Esophagus squamous epithelium (tissue), 5 donors: ENCODE measurements at places on chromosomes 11 and 22.

- no peak for DNase-seq
Measured at GRCh38 chr11:25691959-25692358, 640.0 kb upstream of the ANO3 start.

GRCh38 chr11:84164728-84165127 is 878.6 kb upstream of the CCDC90B start:
- no peak for DNase-seq

DNA sequence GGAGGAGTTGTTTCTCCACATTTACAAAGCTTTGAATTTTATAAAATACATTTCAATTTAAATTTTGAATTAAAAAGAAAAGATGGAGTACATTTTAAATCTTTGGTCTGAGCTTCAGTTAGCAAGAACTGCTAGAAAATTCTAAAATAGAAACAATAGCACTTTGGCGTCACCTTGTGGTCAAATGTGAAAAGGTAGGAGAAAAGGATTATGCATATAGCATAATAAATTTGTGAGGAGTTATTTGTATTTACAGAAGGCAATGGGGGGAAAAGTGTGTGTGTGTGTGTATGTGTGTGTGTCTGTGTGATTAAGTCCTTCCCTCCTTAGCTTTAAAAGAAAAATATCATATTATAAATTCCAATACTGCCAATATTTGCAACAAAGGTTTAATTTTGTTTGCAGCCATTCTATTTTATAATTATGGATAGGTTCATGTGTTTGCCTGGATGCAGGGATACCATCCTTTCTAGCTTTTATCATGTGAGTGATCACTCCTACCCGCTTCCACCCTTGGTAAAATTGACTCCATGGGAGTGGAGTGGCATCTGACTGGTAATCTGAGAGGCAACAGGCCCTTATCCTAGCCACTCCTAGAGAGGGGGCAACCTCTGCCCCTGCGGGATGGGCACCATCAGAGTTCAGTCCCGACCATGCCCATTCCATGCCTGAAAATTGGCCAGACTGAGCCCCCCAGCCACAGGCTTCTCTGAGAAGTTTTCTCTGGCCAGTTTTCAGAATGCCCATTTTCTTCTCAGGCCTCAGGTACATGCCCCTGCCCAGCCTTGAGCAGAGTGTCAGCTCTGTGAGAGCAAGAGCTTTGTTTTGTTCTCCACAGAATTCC is 13.6 kb upstream of the LGR4 start:
- no peak for DNase-seq

DNA sequence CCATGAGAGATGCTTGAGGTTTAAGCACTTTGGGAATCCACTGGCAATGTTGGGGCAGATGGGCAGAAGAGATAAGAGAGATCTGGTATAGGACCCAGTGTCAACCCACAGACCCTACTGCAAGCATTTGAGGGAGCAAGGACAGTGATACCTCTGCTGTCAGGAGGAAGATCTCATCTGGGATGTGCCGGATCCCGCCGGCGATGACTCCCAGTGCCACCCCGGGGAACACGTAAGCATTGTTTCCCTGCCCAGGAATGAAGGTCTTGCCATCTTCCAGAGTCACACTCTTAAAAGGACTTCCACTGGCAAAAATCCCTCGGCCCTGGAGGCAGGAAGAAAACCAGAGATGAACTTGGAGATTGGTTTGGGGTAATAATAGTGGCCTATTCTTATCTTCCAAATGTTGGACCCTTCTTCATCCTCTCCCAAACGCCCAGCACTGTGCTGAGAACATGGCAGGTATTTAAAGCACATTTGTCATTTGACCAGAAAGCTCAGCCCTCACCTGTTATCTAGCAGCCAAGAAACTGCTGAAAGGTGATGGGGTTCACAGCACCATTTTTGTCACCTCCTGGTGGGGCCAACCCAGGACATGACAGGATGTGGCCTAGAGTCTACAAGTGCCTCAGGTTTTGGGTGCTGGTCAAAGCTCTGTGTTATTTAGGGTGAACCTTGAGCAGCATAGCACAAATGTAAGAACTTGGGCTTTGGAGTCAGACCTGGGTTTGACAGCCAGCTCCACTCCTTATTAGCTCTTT is 71.7 kb downstream of the CCDC81 start:
- DNase-seq = no peak

DNA sequence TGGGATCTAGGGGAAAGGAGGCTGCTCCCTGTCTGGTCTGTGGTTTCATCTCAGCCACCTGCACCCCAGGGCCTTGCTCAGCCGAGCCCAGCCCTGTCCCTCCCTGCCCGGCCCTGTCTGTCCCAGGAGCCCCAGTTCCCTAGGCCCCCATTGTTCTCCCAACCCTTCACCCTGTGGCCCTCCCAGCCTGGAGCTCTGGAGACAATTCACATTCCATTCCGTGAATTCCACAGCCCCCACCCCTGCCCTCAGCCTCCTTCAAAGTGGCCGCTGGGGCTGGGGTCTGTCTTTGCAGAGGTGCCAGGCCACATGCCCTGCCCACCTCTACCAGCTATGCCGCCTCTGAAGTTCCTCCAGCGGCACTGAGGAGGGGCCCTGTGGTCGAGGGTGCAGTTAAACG is 77.9 kb upstream of the WNT11 start:
- no peak for DNase-seq
